ENCODE measurements at places on chromosomes 13 and 19.

- DNase-seq: no peak
These were observed 8.2 kb upstream of the SBK3 start for GRCh38 chr19:55553217-55554182.

DNA sequence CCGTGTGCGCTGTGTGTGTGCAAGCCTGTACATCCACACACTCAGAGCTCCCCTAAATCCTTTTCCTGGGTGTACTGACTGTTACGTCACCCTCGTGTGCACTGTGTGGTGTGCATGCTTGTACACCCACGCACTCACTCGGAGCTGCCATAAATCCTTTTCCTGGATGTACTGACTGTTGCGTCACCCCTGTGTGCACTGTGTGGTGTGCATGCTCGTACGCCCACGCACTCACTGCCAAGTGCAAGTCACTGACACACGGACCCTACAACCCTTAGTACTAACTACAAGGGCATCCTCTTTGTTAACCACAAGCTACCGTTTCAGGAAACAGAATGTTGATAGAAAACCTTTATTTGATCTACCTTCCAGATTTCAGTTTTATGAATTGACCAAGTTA is 983.4 kb downstream of the EFNB2 start:
- DNase-seq: no peak

DNA sequence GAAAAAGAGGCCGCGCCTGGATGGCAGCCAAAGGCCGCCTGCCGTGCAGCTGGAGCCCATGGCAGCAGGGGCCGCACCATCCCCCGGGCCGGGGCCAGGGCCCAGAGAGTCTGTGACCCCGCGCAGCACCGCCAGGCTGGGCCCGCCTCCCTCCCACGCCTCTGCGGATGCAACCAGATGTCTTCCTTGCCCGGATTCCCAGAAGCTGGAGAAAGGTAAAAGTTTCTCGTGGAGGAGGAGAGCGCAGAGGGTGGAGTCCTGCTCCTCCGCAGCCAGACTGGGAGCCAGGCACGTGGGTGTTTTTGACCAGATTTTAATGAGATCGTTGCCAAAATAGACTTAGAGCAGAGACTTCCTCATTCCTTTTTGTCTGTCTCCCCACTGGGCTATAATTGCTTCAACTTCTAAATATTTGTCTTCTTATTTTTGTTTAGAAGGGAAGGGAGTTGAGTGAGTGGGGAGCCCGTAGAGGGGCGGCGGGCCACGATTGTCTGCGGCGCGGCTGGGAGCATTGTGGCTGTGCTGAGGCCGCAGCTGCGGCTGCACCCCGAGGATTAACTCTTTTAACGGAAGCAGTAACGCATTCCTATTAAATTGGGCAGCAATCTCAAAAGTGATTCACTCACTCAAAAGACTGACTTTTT is 22.8 kb upstream of the NDUFS7 start:
- no peak for DNase-seq

DNA sequence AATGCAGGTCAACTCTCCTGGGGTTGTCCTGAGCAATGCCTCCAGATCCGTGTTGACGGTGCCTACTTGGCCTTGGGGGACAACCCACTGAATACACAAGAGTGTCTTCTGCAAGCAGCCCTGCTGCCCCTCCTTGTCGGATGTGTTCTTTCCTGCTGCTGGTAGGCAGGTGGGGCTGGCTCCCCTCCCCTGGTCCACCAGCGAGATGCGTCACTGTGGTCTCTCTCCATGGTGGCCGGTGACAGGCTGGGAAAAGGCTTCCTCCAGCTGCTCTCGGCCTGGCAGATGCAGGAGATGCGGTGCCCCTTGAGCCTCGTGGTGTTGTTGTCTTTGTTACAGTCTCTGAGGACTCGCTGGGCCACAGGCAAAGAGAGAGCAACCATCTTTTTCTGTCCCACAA is 84.9 kb downstream of the RGCC start:
- no peak for DNase-seq

- no peak for DNase-seq
These were observed 2.7 kb downstream of the UHRF1 start for GRCh38 chr19:4911786-4912672.

- DNase-seq: no peak
These were observed 216.2 kb downstream of the MAB21L1 start for GRCh38 chr13:35260316-35260715.

- DNase-seq: no peak
These were observed 88.7 kb downstream of the SCGB2B2 start for GRCh38 chr19:34588249-34588648.

DNA sequence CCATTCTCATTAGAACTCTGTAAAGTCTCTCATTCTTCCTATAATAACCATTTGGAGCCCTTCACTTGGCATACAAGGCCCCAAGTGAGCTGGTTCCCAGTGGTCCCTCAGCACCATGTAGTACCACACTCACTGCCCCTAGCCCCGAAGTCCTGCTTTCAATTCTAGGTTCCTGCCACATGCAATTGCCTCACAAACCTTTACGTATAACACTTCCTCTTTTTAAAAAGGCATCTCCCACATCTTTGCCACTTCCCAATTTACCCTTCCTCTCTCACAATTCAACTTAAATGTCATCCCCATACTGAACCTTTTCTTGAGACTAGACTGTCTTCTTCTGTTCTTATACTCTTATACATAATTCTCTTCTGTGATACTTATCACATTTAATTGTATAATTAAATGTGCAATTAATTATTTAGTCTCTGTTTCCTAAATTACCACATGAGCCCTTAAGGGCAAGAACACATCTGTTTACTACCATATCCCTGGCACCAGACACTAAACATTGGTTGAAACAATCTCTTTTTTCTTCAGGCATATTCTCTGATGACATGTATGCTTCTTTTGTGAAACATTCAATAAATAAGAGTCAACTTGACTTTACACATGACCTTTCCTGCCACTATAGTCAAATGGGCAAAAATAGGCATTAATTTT is 304.0 kb downstream of the SPRY2 start:
- no peak for DNase-seq

DNA sequence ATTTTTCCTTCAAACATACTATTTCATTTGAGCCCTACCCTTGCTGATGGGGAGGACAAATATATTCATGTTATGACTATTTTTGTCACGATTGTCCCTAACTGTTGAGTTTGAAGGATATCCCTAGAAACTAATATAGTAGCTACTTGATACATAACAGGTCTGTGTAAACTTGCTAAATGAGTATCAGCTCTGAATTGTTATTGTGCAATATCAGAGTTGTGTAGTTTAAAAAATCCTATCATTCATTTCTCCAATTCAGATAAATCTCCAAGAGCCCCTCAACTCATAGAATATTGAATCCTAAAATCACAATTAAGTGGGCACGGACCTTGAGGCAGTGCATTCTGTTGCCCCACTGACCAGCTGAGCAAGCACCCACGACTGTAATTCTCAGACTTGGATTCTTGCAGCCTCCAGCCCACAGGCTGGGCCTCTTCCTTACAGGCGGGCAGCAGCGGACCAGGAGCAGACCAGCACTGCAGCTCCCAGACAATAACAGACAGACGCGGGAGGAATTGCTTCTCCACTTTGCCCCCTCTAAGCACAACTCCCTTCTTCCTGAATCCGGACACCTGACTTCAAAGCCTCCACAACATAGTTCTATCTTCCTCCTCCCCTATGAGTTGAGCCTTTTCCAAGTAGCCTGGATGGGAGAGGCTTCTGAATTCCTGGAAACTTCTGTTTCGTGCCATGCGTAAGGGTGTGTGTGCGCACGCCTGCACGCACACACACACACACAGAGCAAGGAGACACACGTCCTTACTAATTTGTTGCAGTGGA is 337.6 kb upstream of the ARGLU1 start:
- DNase-seq: no peak

DNA sequence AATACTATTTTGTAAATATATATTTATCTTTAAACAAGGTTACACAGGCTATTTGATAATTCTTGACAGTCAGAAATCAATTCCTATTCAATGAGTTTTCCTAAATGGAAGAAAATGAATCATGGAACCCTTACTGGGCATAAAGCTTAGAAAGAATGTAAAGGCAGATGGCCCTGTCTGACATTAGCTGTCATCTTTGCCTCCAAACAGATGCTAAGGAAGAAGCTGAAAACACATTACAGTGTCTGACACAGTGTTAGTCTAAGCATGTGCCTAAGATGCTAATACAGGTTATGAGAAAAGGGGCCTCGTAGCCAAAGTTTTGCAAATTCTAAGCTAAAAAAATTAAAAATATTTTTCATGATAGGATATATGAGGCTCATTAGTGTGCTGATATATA is 112.8 kb downstream of the ITGBL1 start:
- no peak for DNase-seq

GRCh38 chr19:45402298-45403061 is 2.4 kb downstream of the PPP1R13L start:
- no peak for DNase-seq

DNA sequence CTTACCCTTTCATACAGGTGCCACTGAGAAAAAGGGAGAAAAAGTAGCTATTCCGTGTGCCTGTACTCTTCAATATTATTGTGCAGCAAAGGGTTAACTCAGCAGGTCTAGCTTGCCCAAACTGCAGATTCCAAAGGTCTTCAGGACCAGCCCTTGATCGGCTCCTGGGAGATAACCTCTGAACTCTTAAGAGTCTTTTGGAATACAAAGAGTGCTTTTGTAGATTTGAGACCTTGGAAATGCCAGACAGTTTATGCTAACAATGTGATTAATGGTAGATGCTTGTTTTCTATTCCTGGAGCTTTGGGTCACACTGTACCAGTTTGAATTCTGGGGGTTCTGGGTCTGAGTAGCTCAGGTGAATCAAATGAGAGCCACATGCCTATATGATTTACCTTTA is 844.7 kb upstream of the MIR17HG start:
- no peak for DNase-seq

GRCh38 chr13:42574435-42575311 is 721 bp downstream of the TNFSF11 start:
- no peak for DNase-seq

GRCh38 chr19:41844601-41845000 is at the start of gene LYPD4:
Gene LYPD4 (minus strand): TSS chr19:41844683. CDS start chr19:41839285, 5,398 bp downstream.
- DNase-seq: no peak

GRCh38 chr19:30968841-30969399 is 380.3 kb downstream of the TSHZ3 start:
- no peak for DNase-seq

- DNase-seq: no peak
These were observed 989 bp upstream of the SSC5D start for GRCh38 chr19:55486971-55487923.

GRCh38 chr13:99320693-99321481 is 13.7 kb upstream of the GPR183 start:
- no peak for DNase-seq

DNA sequence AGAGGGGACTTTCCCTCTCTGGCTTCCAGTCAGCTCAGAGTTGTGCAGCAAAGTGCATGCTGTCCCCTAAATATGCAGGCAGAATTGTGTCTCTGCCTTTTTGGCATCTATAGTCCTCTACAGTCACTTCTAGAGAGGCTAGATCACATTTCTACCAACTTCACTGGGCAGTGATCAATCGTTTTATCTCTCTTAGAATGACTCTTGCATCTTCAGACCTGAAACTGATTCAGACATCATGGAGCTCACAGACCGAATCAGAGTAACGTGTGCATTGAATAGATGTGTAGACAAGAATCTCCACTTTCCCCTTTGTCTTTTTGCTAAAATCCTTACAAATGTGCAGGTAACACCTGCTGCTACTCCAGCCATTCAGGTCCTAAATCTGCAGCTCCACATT is 6.2 kb downstream of the ZNF253 start:
- no peak for DNase-seq

- DNase-seq: no peak
These were observed 253.8 kb downstream of the KLF12 start for GRCh38 chr13:73880365-73880764.

DNA sequence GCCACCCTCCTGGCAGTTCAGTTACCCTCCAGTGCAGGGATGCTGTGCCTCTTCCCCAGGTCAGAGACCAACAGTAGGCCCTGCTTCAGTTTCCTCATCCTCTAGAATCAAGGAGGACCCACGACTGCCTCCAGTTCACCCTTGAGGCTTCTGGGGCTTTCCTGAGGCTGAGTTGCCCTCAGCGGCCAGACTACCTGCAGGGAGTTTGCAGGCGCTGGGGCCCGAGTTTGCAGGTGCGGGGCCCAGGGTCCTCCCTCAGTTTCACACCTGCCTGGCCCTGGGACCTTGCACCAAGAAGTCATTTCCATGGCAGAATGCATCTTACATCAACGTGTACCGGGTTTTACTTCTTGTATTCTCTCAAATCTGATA is 38.9 kb upstream of the C19orf12 start:
- DNase-seq: no peak

- no peak for DNase-seq
These were observed 2662.4 kb upstream of the PCDH20 start for GRCh38 chr13:64078025-64078424.

DNA sequence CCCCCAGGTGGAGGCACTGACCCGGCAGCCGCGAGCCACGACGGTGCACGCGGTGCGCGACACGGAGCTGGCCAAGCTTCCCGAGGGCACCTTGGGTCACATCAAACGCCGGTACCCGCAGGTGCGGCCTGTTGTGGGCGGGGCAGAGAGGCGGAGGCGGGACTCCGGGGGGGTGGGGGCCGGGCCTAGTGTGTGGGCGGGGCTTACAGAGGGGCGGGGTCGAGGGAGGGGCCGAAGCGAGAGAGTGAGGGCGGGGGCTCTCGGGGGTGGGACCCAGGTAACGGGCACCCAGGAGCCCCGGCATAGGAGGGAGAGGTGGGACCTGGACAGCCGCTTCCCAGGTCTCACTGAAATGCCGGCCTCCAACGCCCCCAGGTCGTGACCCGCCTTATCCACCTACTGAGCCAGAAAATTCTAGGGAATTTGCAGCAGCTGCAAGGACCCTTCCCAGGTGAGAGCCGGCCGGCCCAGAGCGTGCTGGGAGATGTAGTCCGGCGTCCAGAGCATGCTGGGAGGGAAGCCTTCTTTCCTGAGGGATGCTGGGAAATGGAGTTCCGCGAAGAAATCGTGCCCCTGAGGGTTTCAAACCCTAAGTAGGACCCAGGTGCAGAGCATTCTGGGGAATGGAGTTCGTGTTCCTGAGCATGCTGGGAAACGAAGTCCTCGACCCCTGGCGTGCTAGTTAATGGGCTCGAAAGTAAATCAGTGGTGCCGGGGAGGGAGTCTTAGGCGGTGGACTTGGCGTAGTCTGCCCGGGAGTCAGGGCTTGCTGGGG is 15.7 kb downstream of the PNPLA6 start:
- DNase-seq: peak; percentile 81

GRCh38 chr13:110425444-110425780 is 118.3 kb downstream of the COL4A2 start:
- DNase-seq: no peak

DNA sequence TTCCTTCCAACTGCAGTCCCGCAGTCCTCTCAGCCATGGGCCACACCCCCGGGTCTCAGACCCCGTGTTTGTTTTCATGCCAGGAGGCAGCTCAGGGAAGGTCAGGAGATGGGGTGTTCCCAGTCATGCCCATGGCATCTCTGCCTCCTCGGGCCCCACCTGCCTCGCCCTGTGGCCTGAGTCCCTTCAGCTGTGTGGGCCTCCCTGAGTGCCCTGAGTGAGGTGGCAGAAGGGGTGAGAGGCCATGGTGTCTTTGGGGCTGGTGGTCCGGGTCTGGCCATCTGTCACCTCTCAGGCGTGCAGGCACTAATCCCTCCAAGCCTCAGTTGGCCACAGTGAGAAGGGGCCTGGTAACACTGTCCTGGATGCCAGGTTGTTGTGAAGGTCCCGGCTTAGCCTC is 10.9 kb upstream of the KDM4B start:
- no peak for DNase-seq

Data from NCI-H2029 (cell line).